ENCODE measurements at places on chromosomes 4 and X.

DNA sequence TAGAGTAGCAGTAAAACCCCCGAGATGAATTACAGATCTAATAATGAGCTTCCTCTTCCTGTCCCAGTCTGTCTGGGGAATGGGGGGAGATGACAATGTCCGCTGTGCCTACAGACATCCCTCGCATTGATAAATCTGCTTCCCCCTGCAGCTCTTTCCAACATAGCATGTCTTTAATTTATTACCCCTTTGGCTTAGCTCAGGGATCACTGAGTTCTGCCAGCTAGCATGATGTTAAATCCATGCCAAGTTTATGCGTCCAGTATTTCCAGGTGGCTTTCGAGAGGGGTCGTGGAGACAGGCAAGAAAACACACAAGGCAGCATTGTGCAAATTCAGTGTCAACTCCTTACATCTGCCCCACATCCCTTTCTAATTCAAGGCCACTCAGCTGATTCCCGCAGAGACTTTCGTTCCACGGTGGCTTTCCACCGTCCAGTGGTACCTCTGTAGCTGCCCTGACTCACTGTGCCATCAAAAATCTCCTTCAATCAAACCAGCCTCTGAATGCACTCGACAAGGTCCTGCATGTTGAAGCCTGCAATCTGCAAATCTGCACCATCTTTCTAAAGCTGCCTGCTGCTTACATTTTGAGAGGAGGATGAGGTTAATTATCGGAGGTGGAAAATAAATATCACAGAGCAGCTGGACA lies 75.1 kb downstream of the MXRA5 start:
- DNase-seq, result no peak

DNA sequence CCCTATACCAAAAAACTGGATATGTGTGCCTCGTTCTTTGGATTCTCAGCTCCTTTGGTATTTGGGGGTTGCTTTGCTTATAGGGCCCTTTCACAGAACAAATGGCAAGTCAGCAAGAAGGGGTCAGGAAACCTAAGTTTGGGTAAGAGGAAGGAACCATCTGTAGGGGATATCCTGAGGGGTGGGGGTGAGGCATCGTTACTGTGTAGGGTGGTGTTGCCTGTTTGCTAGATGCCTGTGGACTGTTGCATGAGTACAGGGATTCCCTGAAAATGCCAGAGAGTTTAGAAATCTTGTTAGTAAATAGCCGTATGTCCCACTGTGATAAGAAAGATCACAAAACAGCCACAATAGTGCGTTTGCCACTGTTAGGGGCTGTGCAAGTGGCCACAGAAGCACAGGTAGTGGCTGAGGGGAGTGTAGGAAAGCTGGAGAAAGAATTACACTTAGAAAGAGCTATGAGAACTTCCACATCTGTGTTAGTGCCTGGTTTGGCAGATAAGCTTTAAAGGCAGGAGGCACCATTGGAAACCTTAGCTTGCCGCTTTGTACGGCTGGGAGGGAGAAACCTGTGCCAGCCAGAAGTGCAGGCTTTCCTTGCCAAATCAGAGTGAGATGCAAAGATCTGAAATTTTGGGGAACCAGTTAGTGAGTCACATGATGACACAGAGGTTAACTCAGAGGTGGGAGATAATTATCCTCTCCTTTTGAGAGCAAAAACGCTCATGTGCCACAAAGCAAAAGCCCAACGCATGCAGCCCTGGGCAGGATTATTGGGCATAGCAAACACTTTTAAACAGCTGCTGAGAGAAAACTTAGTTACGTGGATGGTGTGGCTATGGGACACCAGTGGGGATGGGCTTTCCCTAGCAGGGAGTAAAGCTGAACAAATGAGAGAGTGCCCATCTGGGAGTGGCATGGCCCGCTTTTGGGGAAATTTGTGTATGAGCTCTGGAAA lies 343.7 kb downstream of the ARAP2 start:
- DNase-seq, result no peak

DNA sequence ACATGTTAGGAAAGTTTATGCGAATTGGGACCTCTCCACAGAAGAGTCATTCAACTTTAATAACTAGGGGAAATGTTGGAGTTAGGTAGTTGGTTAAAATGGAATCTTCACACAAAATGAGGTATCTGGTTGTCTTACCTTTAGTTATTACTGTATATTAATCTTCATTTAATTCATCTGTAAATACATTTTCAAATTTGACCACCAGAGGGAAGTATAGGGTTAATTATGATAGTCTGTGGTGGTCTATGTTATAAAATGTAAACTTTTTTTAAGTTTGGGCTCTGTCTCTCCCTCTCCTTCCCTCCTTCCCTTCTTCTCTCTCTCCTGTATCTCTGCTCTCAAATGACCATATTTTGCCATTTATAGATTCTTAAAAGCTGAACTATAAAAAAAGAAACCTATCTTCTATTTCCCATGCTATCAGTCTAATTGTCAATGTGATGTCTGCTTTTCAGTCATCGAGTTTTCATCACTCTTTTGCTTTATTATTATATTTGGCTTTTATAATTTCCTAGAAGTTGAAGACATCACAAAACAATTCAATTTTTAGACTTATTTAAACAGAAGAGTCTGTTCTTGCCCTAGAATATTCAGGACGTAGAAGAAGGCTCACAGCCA lies 49.8 kb downstream of the TMEM144 start:
- DNase-seq, result peak; percentile 40

GRCh38 chr4:54226404-54227255 lies 2.5 kb upstream of the PDGFRA start:
- DNase-seq, result peak; percentile 83

DNA sequence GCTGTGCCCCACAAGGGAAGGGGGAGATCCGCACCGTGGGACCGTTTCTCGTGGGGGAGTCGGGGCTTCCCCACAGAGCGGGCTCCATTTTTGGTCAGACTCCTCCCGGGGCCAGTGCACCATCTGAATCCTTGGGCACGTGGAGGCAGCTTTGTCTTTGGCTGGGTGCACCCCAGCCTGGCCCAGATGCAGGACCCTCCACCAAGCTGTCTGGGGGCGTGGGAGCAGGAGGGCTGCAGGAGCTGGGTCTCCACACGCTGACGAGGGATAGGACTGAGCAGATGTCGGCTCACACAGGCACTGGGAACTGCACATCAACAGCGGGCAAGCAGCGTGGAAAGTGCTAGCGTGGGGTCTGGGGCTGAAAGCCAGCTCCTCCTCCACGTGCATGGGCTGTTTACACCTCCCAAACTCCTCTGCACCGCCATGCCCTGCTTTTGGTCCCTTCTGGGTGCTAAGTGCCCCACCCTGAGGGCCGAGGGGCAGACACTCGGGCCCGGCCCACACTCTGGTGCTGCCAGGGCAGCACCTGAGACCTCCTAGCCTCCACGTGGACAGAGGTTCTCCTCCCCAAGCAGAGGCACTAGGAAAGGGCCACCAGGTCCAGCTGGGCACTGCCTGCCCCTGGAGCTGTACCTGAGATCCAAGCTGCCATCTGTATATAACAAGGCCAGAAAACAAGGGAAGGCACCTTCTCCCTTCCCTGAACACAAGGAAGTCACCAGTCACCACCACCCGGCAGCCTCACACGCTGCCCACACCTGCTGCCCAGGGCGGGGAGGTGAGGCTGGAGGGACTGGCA lies 13.8 kb downstream of the DGKQ start:
- DNase-seq, result no peak

GRCh38 chrX:13473442-13474163 lies 95.8 kb upstream of the EGFL6 start:
- DNase-seq, result peak; percentile 17

DNA sequence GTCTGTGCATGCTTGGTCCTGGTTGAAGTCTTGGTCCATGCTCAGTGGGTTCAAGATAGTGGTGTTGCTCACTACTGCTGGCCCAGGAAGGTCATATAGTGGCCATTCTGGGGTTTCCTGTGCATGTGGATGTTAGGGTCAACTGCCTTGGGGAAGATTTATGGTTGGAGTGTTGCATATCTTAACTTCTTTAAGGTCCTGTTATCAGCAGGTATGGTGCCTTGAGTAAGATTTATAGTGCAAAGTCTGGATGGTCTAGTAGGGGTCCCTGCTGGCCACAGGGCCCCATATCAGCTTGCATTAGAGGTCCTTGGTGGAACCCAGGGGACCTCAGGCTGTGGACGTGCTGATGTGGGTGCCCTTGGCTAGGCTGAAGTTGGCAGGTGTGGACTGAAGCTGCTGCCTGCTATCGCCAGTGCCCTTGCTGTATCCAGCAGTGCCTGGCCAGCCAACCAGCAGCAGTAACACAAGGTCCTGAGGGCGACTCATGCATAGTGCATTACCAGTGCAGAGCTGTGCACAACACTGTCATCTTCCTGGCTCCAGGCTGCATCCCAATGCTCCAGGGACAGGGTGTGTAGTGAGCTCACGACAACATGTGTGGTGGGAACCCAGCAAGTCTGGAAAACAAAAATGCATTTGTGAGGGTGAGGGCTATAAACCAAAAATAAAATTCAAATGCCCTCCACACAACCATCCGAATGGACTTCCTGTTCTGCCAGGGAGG lies 61.0 kb downstream of the BEX3 start:
- no peak for DNase-seq

DNA sequence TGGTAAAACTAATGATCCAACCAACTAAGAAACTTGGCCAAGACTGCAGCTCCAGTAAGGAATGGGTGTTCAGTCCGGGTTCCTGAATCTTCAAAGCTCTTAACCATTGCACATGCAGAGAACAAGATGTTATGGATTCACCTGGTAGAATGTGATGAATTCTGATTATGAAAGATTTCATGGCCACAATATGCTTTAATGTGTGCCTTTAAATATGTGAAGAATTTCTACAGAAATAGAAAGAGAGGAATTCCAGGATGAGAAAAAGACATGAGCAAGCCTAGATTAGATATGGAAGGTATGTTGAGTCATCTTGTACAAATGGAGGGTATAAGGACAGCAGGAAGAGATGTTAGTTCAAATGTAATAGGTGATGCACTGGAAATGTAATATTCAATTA lies 472.2 kb upstream of the TENM3 start:
- no peak for DNase-seq

GRCh38 chr4:153228512-153229140 lies 24.4 kb downstream of the TRIM2 start:
- no peak for DNase-seq

GRCh38 chr4:76535603-76536372 lies 100.8 kb downstream of the SHROOM3 start:
- peak; percentile 91 for DNase-seq

- peak; percentile 59 for DNase-seq
These were observed 16.0 kb upstream of the MID1 start for GRCh38 chrX:10636337-10636736.

- peak; percentile 10 for DNase-seq
These were observed 54.9 kb downstream of the PHOX2B start for GRCh38 chr4:41693629-41694028.

DNA sequence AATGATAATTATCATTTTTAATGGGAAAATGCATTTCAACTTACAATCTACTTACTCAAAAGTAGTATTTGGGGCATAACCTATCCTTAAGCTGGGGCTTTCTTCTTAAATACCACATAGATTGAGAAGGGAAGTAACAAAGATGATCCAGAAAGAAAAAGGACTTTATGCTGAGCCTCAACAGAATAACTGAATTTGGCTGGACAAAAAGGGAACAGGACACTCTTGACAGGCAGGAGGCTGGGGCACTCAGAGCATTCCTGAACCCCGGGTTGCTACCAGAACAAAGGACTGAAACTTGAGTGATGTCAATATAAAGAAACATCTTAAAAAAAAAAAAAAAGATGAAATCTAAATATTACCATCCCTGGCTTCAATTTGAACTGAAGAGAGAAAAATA lies 23.9 kb downstream of the RELL1 start:
- no peak for DNase-seq

DNA sequence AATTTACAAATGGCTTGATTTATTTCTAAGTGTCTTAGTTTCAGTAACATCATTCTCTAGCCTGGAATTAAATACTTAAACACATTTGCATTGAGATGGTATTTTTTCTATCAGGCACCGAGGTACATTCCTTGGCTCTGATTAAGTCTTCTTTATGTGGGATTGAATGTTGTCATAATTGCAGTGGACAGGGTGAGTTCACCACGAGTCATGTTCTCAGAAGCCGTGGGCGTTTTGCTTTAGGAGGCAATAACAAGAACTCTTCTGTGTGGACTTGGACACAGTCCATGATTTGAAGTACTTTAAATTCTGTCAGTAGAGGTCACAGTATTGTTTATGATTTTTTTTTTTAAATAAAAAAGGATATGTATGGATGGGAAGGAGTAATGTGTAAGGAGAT lies 57.1 kb upstream of the EFHC2 start:
- DNase-seq, result peak; percentile 90

DNA sequence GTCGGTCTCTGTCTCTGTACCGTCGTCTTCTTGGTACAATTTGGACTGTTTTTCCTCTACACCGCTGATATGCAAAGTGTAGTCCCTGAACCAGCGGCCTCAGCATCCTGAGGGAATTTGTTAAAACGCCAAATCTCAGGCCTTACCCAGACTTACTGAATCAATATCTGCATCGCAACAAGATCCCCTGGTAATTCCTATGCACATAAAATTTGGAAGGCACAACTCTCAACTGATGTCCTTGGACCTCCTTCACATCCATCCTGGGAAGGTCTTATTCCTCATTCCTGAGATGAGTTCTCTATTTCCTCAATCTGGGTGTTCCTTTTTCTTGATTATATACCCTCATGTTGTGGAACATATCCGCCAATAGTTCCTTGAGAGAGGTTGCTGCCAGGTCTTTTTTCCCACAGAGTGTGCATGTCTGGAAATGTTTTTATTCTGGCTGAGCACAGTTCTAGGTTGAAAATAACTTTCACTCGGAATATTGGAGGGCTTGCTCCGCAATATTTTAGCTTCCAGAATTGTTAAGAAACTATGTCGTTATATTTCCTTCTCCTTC lies 738 bp upstream of the HPF1 start:
- no peak for DNase-seq

DNA sequence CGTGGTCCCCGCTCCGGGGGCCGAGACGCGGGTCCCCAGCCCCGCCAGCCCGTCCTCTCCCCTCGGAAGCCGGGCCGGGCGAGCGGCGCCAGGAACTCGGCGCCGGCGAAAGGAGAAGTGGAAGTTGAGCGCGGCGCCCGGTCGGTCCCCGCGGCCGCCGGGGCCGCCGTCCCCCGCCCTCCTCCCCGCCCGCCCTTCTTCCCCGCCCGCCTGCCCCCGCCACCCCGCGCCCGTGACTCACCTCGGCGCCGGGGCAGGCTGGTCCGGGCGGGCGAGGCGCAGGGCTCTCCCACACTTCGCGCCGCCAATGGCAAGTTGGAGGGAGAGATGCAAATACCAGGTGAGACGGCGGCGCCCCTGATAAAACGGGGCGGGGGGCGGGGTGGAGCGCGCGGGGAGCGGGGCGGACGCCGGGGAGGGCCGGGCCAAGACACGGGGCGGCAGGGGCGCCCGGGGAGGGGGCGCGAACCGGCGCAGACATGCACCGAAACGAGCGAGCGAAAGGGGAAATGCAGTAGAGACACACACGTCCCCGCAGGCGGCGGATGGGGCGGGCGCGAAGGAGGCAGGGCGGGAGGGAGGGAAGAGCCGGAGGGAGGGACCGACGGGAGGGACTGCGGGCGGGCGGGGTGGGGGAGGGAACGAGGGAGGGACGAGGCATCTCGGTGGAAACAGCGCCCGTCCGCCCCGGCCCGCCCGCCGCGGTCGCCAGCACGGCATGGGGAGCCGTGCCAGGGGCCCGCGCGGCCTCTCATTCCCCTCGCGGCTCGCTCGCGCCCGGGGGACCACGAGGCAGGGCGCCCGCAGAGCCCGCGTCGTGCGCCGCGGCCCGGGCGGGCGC lies at the start of gene ELF4:
Gene ELF4 (minus strand): TSS at position 119 of the 841 bp plus-strand sequence. CDS start 29,167 bp downstream, outside the sequence.
- DNase-seq, result peak; percentile 71

Measured in fibroblast of skin of right quadriceps (primary cell).